ENCODE measurements at places on chromosomes 11 and 22.

DNA sequence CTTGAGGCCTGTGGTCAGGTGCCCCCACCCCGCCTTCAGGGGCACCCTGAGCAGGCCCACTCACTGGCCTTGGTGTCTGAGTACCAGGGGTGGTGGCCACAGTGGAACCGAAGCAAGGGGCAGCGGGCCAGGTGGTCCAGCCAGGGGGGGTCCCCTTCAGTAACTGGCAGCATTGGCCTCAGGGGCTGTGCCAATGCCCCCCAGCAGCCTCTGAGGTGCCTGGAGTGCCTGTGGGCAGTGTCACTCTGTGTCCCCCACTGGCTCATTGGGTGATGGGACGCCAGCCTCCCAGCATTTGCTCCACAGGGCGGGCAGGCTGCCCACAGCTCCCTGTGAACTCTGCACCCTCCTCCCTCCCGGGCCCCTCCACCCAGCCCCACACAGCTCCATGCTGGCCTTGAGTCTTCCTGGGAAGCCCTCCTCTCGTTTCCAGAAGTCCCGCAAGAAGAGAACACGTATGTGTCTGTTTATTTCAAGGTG is 29.5 kb upstream of the CARS1 start:
- DNase-seq, result no peak

DNA sequence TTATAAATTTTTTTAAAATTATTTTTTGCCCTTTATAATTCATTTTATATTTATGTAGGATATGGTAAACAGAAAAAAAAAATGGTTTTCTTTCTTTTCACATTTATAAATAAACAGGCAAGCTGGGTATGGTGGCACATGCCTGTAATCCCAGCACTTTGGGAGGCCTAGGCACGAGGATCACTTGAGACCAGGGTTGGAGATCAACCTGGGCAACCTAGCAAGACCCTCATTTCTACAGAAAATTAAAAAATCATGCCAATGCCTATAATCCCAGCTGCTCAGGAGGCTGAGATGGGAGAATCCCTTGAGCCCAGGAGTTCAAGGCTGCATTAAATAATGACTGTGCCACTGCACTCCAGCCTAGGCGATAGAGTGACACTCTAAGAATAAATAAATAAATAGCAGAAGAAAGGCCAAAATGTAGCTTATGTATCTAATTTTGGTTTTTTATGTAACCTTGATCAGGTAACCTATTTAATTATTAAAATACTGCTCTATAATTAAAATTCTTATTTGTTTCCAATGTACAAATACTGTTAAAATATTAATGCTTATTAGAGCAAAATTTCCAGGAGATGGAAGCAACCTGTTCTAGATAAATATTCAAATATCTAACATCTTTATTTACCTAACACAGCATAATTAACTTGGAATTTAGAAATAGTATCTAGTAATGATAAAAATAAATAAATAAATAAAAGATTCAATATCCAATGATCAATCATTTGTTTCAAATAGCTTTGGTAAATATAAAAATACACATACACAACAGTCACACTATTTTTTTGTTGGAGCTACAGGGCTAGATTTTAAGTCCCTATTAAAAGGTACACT is 21.4 kb downstream of the PI4KA start:
- DNase-seq, result no peak

DNA sequence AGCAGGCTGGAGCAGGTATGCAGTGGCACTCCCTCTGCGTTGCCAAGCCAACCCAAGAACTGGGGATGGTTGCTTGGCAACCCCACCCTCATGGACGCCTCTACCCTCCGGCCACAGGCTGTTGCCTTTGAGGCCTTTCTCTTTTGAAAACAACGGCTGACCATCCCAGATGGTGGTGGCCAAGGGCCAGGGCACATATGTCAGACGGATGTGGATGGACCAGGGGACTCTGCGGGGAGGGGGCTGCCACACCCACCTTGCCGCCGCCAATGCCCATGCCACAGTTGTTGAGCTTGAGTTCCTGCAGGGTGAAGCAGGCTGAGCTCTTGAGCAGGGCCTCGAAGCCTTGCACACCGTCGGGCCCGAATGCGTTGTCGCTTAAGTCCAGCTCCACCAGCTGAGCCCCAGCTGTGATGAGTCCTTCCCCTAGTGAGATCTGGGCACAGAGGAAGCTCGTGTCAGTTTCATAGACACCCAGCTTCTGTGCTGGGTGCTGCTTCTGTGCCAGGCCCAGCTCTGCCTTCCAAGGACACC is 21.5 kb downstream of the RANGAP1 start:
- DNase-seq, result no peak

DNA sequence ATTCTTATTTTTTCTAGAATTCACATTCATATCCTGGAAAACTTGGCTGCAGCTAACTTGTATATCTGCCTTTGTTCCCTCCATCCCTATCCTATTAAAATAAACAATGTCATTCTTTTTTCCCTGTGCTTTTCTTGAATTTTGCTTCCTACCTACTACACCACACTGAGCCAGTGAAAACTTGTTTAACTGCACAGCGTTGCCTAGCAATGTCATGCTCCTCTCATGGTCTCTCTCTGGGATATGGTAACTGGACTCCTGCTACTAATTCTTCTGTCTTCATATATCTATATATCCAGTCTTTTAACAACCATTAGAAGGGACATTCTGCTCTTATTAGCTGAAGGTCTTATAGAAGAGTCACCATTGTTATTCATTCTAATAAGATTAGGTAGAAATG is 434.4 kb downstream of the METTL15 start:
- DNase-seq, result no peak

- DNase-seq, result no peak
Measured at GRCh38 chr11:128547946-128548648, 39.3 kb downstream of the ETS1 start.

- no peak for DNase-seq
Measured at GRCh38 chr11:44236296-44236695, 73.6 kb downstream of the ALX4 start.
